Body of pancreas (tissue), 4 donors: ENCODE measurements at places on chromosomes 12 and 14.

GRCh38 chr12:42103155-42103554 is 41.5 kb downstream of the GXYLT1 start:
- H3K27me3 ChIP-seq: no peaks in the 10 kb centered on the region
- no peak overlapping the region for H3K27ac ChIP-seq
- H3K4me3 ChIP-seq: no peak overlapping the region
- no peaks in the 10 kb centered on the region for H3K4me1 ChIP-seq
- no peak for DNase-seq

DNA sequence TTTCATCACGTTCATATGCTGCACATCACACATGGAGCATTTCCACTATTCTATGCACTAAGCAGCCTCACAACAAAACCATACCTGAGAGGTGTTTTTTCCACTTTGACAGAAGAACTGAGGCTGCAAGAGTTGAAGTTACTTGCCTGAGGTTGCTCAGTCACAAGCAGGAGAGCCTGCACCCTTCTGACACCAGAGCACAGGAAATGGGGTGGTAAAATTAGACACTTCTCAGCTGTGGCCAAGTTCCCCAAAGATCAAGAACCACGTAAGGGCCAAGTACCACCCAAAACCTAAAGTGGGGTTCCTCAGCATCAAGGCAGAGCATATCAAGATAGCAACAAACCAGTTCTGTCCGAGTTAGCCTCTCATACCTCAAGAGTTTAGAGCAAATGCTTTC is 185.8 kb downstream of the CAPZA3 start:
- no peaks in the 10 kb centered on the region for H3K27me3 ChIP-seq
- no peaks in the 10 kb centered on the region for H3K36me3 ChIP-seq
- no peak for DNase-seq
- no peak overlapping the region for H3K4me3 ChIP-seq
- H3K27ac ChIP-seq: no peak overlapping the region
- no peaks in the 10 kb centered on the region for H3K4me1 ChIP-seq

GRCh38 chr12:66467932-66468331 is 165.6 kb downstream of the HELB start:
- H3K27me3 ChIP-seq: no peaks in the 10 kb centered on the region
- H3K4me3 ChIP-seq: no peak overlapping the region
- no peak overlapping the region for H3K27ac ChIP-seq
- H3K36me3 ChIP-seq: no peaks in the 10 kb centered on the region
- H3K4me1 ChIP-seq: no peaks in the 10 kb centered on the region
- no peak for DNase-seq

GRCh38 chr14:93825235-93825553 is 36.9 kb upstream of the PRIMA1 start:
- no peak overlapping the region for H3K27ac ChIP-seq
- no peaks in the 10 kb centered on the region for H3K4me1 ChIP-seq
- H3K36me3 ChIP-seq: no peaks in the 10 kb centered on the region
- H3K4me3 ChIP-seq: no peak overlapping the region
- no peaks in the 10 kb centered on the region for H3K27me3 ChIP-seq
- no peak for DNase-seq

DNA sequence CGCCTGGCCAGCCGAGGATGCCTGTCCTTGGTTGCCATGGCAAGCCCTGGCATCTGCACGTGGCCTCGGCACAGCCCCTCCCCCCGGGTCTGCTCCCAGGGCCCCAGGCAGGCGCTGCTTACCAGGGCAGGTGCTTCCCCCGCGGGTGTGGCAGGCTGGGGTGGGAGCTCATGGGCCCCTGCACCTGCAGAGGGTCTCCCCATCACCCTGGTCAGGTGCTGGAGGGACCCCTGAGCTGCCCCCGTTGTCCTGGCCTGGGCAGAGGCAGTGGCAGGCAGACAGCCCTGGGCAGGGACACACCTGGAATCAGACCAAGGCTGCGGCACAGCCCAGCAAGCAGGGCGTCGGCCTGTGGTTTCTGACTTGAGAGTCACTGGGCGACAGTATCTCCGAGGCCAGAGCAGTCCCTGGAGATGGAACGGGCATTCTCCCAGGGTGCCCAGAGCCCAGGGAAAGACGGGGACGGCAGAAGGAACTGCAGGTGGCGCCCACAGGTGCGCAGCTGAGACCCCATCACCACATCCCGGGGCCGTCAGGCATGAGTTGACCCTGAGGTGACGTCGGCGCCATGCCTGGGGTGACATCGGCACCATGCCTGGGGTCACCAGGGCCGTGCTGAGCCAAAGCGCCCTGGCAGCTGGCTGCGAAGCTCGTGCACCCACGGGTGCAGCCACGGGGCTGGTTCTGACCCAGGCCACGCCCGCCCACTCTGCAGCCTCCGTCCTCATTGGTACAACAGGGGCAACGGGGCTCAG is 56.1 kb upstream of the FBRSL1 start:
- peaks cover 62% of the 10 kb centered on the region for H3K4me1 ChIP-seq
- H3K27me3 ChIP-seq: no peaks in the 10 kb centered on the region

- no peak overlapping the region for H3K4me3 ChIP-seq
- no peak for DNase-seq
- peaks cover 4% of the 10 kb centered on the region for H3K36me3 ChIP-seq
- no peaks in the 10 kb centered on the region for H3K27me3 ChIP-seq
Measured at GRCh38 chr12:6462234-6462995, 8.1 kb downstream of the VAMP1 start.

- peak; percentile 41 for DNase-seq
- no peak overlapping the region for H3K4me3 ChIP-seq
- no peak overlapping the region for H3K27ac ChIP-seq
- H3K27me3 ChIP-seq: no peaks in the 10 kb centered on the region
Measured at GRCh38 chr12:49364989-49365388, 2.3 kb upstream of the SPATS2 start.

GRCh38 chr14:51612449-51612848 is 39.3 kb upstream of the FRMD6 start:
- H3K36me3 ChIP-seq: no peaks in the 10 kb centered on the region
- DNase-seq: no peak
- no peak overlapping the region for H3K27ac ChIP-seq
- peaks cover 13% of the 10 kb centered on the region for H3K4me1 ChIP-seq
- no peak overlapping the region for H3K4me3 ChIP-seq
- H3K27me3 ChIP-seq: no peaks in the 10 kb centered on the region

DNA sequence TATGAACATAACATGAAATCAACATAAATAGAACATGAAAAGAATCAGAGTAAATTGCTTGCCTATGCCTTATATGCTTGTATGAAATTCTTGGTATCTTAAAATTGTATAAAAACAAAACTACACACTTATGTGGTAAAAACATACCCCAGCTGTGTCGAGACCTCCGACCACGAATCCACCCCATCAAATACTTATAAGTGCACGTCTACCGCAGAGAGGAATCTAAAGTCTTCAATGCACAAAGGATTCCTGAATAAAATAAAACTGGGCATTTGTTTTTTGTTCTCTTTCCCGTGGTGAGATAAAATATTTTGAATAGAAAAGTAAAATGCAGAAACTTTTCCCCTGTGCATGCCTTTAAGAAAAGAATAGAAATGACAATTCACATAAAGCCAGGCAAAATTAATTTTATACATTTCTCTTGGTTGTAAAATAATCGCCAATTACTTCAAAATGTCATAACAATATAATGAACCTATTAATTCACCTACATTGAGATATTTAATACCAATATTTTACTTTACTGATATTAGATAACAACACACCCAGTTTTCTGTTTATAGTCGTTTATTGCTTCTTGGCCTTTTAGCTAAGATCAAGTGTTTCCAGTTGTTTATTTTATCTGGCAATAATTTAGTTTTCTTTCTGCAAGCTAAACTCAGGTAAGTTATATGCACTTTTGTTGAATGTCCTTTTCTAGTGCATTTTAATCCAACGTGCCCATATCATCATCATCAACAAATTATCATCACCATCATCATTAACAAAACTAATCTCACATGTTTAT is 1.0 kb downstream of the KLRK1 start:
- H3K4me3 ChIP-seq: no peak overlapping the region
- no peaks in the 10 kb centered on the region for H3K4me1 ChIP-seq
- no peaks in the 10 kb centered on the region for H3K36me3 ChIP-seq
- no peak for DNase-seq

DNA sequence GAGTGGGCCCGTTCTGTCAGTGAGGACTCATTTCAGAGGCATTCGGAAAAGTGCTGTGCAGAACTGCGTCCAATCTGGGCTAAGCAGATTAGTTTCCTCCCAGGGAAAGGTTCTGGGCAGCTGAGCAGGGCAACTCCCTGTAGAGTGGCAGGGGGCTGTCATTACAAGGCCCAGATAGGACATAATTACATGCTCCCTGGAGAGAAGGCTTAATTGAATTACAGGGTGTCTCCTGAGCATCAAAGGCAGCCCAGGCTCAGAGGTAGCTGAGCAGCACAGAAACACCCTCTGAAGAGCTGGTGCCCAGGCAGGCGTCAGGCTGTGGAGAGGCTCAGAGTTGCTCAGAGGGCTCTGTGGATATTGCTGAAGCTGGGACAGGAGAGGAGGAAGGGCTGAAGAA is 36.0 kb downstream of the SLC8A3 start:
- H3K36me3 ChIP-seq: no peaks in the 10 kb centered on the region
- no peak overlapping the region for H3K4me3 ChIP-seq
- H3K27me3 ChIP-seq: no peaks in the 10 kb centered on the region
- H3K27ac ChIP-seq: no peak overlapping the region

GRCh38 chr12:108620236-108620879 is 13.3 kb downstream of the SELPLG start:
- no peak overlapping the region for H3K27ac ChIP-seq
- no peaks in the 10 kb centered on the region for H3K36me3 ChIP-seq
- DNase-seq: no peak
- H3K4me1 ChIP-seq: no peaks in the 10 kb centered on the region
- H3K27me3 ChIP-seq: no peaks in the 10 kb centered on the region
- H3K4me3 ChIP-seq: no peak overlapping the region

GRCh38 chr14:68444449-68445168 is 348.3 kb downstream of the ZFP36L1 start:
- H3K4me1 ChIP-seq: peaks cover 38% of the 10 kb centered on the region
- H3K36me3 ChIP-seq: no peaks in the 10 kb centered on the region
- H3K27me3 ChIP-seq: no peaks in the 10 kb centered on the region
- DNase-seq: peak; percentile 38

GRCh38 chr12:16119618-16120415 is 157.7 kb downstream of the SLC15A5 start:
- no peak for DNase-seq
- H3K4me1 ChIP-seq: no peaks in the 10 kb centered on the region
- no peak overlapping the region for H3K4me3 ChIP-seq
- no peak overlapping the region for H3K27ac ChIP-seq
- no peaks in the 10 kb centered on the region for H3K36me3 ChIP-seq

DNA sequence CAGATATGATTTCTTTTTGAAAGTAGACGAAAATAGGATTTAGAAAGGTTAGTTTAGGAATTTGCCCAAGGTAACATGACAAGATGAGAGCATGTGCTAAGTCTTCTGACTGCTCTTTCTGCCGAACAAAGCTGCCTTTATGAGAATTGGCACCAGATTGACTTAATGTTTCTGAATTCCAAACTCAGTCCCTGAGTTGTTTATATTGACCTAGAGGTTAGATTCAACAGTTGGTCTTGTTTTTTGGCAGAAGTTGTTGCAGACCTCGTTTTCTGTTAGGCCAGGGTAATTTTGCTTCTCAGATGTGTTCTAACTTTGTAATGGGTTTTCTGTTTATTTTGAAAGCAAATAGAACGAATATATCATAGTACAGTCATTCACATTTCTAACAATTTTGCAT is 61.5 kb upstream of the LRTM2 start:
- no peak overlapping the region for H3K4me3 ChIP-seq
- no peaks in the 10 kb centered on the region for H3K27me3 ChIP-seq
- H3K4me1 ChIP-seq: peaks cover 14% of the 10 kb centered on the region
- H3K36me3 ChIP-seq: peaks cover 3% of the 10 kb centered on the region

- H3K27me3 ChIP-seq: no peaks in the 10 kb centered on the region
- H3K4me1 ChIP-seq: peaks cover 64% of the 10 kb centered on the region
- no peaks in the 10 kb centered on the region for H3K36me3 ChIP-seq
- no peak overlapping the region for H3K27ac ChIP-seq
- no peak overlapping the region for H3K4me3 ChIP-seq
- DNase-seq: no peak
Measured at GRCh38 chr14:73460691-73461127, 2.4 kb upstream of the NUMB start.

GRCh38 chr12:42762395-42762925 is 172.9 kb upstream of the PRICKLE1 start:
- H3K27me3 ChIP-seq: no peaks in the 10 kb centered on the region
- no peak for DNase-seq
- no peak overlapping the region for H3K27ac ChIP-seq
- no peak overlapping the region for H3K4me3 ChIP-seq
- no peaks in the 10 kb centered on the region for H3K36me3 ChIP-seq

GRCh38 chr14:25090716-25091454 is 40.9 kb upstream of the STXBP6 start:
- H3K36me3 ChIP-seq: no peaks in the 10 kb centered on the region
- H3K4me3 ChIP-seq: no peak overlapping the region
- no peaks in the 10 kb centered on the region for H3K27me3 ChIP-seq
- peak overlapping the region; percentile 52 for H3K27ac ChIP-seq
- peaks cover 23% of the 10 kb centered on the region for H3K4me1 ChIP-seq

- no peak for DNase-seq
- no peaks in the 10 kb centered on the region for H3K36me3 ChIP-seq
- H3K4me1 ChIP-seq: no peaks in the 10 kb centered on the region
- peaks cover 5% of the 10 kb centered on the region for H3K27me3 ChIP-seq
- no peak overlapping the region for H3K27ac ChIP-seq
- no peak overlapping the region for H3K4me3 ChIP-seq
Measured at GRCh38 chr12:164207-164606, 49.8 kb downstream of the SLC6A12 start.

DNA sequence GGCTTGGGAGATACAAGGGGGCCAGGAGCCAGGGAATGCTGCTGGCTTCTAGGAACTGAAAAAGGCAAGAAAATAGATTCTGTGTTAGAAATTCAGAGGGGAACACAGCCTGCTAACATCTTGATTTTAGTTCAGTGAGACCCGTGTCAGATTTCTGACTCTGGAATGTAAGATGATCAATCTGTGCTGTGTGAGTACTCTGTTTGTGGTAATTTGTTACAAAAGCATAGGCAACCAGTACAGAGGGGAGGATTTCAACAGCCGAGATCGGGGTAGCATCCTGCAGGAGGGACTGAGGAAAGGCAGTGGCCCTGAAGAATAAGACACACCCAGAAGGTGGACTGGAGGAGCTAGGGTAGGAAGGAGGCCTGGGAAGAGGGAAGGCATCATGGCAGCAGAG is 410.0 kb upstream of the CCDC196 start:
- no peaks in the 10 kb centered on the region for H3K4me1 ChIP-seq
- H3K27ac ChIP-seq: no peak overlapping the region
- no peak overlapping the region for H3K4me3 ChIP-seq
- no peak for DNase-seq

DNA sequence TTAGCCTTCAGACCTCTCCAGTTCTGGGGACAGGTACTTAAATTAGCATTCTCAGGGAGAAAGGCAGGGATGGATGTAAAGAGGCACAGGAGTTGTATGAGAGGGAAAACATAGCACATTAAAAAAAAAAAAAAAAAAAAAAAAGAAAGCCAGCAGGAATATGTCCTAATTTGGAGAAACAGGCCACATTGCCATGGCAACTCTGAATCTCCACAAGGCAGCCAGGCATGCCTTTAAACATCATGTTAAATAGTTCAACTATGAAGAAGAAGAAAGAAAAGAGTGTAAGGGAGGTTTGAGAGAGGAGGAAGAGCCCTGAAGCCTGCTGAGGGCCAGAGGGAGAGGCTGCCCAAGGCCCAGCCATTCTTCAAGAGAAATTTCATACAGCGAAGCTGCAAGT is 145.8 kb downstream of the GRIN2B start:
- H3K27ac ChIP-seq: no peak overlapping the region
- DNase-seq: no peak
- H3K4me3 ChIP-seq: no peak overlapping the region
- no peaks in the 10 kb centered on the region for H3K4me1 ChIP-seq
- H3K36me3 ChIP-seq: no peaks in the 10 kb centered on the region
- no peaks in the 10 kb centered on the region for H3K27me3 ChIP-seq
